ENCODE measurements at places on chromosomes 1 and 21.

DNA sequence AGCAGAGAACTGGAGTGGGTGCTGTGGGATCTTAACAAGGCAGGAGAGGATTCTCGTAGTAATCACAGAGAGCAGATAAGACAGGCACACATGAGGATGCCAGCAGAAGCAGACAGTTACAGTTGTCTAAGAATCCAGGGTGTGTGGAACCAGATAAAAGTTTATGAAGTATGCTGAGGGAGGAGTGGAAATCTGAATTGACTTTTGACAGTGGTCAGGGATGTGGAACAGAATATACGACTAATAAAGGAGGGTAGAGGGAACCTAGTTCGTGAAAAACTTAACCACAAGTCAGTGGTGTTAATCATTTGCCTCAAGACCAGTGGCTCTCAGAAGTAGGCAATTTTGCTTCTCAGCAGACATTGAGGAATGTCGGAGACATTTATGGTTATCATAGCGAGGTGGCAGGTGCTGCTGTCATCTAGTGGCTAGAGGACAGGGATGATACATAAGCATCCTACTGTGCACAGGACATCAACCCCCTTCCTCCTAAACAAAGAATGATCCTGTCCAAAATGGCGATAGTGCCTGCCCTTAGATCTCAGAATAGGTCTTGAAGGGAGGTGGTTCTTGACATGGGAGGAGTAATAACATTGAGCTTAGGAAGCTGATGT lies 3.0 kb downstream of the LRRC8D start:
- DNase-seq: peak; percentile 11

GRCh38 chr21:31750843-31751242 lies 18.9 kb upstream of the SCAF4 start:
- no peak for DNase-seq

GRCh38 chr1:170134521-170134920 lies 11.2 kb upstream of the NTMT2 start:
- no peak for DNase-seq

DNA sequence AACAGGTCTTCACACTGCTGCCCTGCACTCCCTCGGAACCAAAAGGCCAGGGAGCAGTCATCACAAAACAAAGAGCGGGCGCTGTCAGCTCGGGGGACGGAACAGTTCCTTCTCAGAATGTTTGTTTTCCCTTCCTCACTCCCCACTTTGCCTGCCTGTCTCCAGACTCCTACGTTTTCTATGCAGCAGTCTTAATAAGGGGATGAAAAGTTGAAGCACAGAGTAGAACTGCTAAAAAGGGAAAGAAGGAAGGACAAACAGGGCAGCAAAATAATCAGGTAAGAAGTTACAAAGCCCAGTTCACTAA lies 738 bp upstream of the GPR161 start:
- DNase-seq: no peak
